ENCODE measurements at places on chromosomes 4 and X.

GRCh38 chr4:165680821-165681220, 192.2 kb upstream of the TLL1 start:
- no peak for DNase-seq

- DNase-seq, result peak; percentile 77
These were observed 164.7 kb downstream of the DCLK2 start for GRCh38 chr4:150242820-150243458.

DNA sequence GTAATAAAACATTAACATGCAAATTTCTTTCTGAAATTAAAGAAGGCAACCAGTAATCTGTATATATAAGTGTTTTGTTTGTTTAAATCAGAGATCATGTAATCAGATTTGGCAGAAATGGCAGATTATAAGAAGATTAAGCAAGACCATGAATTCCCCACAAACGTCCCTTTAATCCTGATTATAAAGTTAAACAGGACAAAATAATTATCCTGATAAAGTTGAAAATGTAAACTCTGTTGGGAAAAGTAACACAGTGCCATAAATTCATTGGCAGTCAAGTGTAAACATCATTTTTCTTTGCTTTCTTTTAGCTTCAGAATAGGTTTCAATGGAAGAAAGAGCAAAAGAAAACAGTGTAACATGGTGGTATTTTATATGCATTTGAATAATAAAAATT, 256.3 kb downstream of the KCNIP4 start:
- no peak for DNase-seq

DNA sequence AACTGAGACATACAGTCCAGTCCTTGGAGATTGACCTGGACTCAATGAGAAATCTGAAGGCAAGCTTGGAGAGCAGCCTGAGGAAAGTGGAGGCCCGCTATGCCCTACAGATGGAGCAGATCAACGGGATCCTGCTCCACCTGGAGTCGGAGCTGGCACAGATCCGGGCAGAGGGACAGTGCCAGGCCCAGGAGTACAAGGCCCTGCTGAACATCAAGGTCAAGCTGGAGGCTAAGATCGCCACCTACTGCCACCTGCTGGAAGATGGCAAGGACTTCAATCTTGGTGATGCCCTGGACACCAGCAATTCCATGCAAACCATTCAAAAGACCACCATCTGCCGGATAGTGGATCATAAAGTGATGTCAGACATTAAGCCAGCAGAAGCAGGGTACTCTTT, 20.4 kb upstream of the FRMPD3 start:
- DNase-seq, result no peak

- DNase-seq, result no peak
These were observed 185.2 kb downstream of the LDB2 start for GRCh38 chr4:16713271-16713670.

- DNase-seq, result peak; percentile 93
These were observed at the start of gene TSPAN6 for GRCh38 chrX:100636321-100636991. TSPAN6 (minus strand) TSS chrX:100636806; CDS start chrX:100636694, 112 bp downstream.

GRCh38 chr4:17981063-17981462, 40.5 kb downstream of the LCORL start:
- DNase-seq, result peak; percentile 11

GRCh38 chr4:10108818-10109783, 7.5 kb downstream of the WDR1 start:
- DNase-seq, result no peak

- no peak for DNase-seq
These were observed at the start of gene CACNA1F for GRCh38 chrX:49233176-49233575. CACNA1F (minus strand) TSS chrX:49233340; CDS start chrX:49233309, 31 bp downstream.

DNA sequence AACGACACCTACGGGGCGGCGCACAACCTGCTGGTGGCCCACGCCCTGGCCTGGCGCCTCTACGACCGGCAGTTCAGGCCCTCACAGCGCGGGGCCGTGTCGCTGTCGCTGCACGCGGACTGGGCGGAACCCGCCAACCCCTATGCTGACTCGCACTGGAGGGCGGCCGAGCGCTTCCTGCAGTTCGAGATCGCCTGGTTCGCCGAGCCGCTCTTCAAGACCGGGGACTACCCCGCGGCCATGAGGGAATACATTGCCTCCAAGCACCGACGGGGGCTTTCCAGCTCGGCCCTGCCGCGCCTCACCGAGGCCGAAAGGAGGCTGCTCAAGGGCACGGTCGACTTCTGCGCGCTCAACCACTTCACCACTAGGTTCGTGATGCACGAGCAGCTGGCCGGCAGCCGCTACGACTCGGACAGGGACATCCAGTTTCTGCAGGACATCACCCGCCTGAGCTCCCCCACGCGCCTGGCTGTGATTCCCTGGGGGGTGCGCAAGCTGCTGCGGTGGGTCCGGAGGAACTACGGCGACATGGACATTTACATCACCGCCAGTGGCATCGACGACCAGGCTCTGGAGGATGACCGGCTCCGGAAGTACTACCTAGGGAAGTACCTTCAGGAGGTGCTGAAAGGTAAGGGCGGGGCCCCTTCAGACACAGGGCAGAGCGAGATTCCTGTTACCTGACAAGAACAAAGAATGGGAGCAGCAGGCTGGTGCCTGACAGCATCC, 11.7 kb downstream of the RPL9 start:
- peak; percentile 10 for DNase-seq

GRCh38 chrX:134294548-134294947, 57.6 kb downstream of the CCDC160 start:
- peak; percentile 8 for DNase-seq

- no peak for DNase-seq
These were observed 90.5 kb downstream of the STOX2 start for GRCh38 chr4:183995570-183995969.

GRCh38 chrX:115949900-115950822, 220.4 kb upstream of the AGTR2 start:
- DNase-seq, result no peak

- peak; percentile 59 for DNase-seq
These were observed 72.7 kb upstream of the BOD1L1 start for GRCh38 chr4:13700021-13700857.

DNA sequence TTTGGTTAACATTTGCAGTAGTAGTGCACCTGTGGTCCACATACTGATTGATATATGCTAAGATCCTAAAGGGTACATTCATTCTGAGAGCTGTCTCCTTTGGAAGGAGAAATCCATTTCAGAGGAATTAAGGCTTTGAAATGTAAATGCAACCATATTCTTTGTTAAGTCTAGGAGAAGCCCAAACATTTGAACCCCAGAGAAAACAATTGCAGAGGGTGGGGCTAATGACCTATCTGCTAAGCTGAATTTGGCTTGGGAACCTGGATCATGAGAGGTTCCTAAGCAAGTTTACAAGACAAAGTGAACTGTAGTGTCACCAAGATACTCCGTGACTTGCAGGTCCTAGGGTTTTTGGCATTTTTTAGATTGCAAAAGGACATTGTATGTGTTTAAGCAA, 41.2 kb downstream of the LAS1L start:
- no peak for DNase-seq

DNA sequence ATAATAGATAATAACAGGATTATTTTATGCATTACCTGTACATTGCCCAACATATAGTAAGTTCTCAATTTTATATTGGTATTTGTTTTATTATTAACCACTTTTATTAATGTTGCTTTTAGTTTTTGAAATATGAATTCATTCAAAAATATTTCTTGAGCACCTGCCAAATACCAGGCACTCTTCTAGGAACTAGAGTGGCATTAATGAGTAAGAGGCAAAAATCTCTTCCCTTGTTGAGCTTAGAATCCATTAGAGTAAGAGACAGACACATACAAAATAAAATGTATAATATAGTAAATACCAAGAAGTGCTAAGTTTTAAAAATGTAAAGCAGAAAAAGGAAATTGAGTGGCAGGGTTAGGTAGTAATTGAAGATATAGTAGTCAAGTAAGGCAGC, 45.8 kb downstream of the TET2 start:
- peak; percentile 12 for DNase-seq

- DNase-seq, result no peak
These were observed 13.3 kb upstream of the VAMP7 start for GRCh38 chrX:155867821-155868220.

GRCh38 chrX:121028419-121028818, 19.0 kb upstream of the GLUD2 start:
- DNase-seq, result no peak

DNA sequence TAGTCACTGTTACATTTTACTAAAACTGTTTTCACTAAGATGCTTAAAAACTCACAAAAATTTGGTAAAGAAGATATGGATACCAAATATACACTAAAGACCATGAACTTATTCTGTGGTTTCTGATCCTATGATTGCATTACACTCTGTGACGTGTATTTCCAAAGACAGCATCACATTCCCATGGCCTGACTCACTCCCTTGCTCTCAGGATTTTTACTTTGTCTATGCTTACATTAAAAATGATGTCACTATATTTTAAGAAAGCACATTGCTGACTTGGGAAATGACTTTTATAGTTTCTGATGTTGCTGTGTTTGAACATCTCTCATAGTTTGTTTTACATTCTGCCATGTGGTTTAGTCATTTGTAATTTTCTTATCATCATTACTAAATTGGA, 327.9 kb upstream of the MAGEB18 start:
- no peak for DNase-seq

GRCh38 chr4:11805842-11806241, 377.1 kb upstream of the HS3ST1 start:
- peak; percentile 26 for DNase-seq

- no peak for DNase-seq
These were observed 64.5 kb downstream of the DRD5 start for GRCh38 chr4:9845791-9846493.

DNA sequence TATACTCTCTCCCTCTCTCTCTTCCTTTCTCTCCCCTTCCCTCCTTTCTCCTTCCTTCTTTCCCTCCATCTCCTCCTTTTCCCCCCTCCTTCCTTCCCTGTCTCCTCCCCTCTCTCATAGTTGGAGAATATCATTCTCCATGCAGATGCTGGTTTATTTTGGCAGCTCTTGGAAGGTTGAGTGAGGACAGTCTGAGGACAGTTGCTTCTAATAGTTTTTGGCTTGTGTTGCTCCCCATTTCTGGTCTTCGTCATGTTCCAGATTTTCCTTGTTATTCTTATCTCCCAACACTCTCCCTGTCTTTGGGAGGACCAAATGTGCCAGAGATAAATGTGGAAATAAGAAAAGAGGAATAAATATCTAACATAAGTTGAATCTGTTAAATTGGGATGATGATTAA, 263.0 kb downstream of the FRMPD4 start:
- DNase-seq, result no peak

DNA sequence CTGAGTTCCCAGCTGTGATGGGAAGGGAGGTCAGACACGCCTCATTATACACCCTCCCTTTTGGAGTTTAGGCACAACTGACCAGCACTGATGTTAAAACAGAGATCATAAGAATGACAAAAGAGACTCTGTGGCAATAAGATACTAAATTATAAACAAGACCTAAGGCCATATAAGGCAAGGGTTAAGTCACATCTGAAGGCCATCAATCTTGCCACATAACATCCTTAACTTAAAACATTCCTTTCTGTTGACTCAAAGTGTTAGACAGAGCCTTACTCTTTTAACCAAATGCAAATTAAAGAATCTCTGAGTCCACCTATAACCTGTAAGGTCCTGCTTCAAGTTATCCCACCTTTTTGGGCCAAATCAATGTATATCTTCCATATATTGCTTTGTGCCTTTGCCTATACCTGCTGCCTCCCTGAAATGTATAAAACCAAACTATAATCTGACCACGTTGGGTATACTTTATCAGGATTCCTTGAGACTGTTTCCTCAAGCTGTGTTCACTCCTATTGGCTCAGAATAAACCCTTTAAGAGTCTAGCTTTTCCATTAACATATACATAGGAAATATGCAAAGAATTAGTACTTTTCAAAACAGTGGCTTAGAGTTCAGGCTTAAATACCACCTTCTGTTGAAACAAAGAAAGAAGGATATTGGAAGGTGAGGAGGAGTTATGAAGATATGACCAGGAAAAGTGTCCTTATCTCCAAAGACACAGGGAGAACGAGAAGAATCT, 214.4 kb upstream of the PPP1R2C start:
- no peak for DNase-seq

GRCh38 chr4:121989715-121990114, 37.9 kb upstream of the TRPC3 start:
- peak; percentile 58 for DNase-seq

- DNase-seq, result no peak
These were observed 14.6 kb downstream of the HAND2 start for GRCh38 chr4:173515458-173515857.

GRCh38 chr4:102343964-102344519, 1.2 kb downstream of the SLC39A8 start:
- DNase-seq, result no peak

DNA sequence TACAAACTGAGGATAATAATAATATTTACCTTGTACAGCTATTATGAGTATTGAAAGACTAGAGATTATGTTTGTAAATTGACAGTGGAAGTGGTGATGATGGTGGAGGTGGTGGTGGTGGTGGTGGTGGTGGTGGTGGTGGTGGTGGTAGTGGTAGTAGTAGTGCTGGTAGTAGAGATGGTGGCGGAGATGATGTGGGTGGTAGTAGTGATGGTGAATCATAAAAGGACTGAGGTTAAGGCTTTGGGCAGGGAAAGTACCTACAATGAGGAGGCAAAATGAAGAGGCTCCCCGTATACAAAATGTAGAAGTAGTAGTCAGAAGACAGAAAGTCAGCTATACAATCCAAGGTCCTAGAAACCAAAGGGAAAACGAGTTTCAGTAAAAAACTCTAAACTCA, 214.1 kb downstream of the BCOR start:
- no peak for DNase-seq

DNA sequence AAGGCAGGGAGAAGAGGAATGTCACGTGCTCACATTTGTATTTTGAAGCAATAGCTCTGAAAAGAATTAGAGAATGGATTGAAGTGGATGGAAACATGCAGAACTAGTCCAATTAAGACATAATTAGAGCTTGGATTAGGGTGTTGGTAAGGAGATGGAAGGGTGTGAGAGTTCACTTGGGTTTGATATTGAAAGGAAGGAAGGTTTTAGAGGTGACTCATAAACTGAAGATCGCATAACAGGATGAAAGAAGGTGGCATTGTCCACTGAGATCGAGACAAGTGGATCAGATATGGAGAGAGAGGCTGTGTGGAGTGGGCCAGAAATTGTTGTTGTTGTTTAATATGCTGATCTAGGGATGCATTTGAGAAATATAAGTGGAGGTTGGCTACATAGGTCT, 244.0 kb upstream of the SMIM31 start:
- no peak for DNase-seq

DNA sequence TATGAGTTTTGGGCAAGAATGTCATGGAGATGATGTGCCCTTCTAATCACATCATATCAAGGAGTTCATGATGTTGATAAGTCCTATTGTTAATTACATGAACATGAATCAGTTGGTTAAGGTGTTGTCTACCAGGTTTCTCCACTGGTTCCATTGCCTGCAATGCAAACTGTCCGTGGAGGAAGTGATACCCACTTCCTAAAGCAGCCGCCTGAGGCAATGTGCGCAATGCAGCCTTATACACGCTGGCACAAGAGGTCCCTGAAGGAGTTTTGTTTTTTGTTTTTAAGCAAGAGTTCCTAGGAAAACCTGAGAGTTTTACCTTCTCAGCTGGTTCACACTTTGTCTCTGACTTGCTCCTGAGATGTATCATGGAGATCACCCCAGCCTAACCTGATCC, 5.9 kb upstream of the GPKOW start:
- DNase-seq, result no peak

Measured in adipocyte (in vitro differentiated cells).